H7 (cell line): ENCODE measurements at places on chromosomes 2 and 18.

GRCh38 chr2:231727621-231728020, 19.3 kb downstream of the PTMA start:
- no peak for DNase-seq

DNA sequence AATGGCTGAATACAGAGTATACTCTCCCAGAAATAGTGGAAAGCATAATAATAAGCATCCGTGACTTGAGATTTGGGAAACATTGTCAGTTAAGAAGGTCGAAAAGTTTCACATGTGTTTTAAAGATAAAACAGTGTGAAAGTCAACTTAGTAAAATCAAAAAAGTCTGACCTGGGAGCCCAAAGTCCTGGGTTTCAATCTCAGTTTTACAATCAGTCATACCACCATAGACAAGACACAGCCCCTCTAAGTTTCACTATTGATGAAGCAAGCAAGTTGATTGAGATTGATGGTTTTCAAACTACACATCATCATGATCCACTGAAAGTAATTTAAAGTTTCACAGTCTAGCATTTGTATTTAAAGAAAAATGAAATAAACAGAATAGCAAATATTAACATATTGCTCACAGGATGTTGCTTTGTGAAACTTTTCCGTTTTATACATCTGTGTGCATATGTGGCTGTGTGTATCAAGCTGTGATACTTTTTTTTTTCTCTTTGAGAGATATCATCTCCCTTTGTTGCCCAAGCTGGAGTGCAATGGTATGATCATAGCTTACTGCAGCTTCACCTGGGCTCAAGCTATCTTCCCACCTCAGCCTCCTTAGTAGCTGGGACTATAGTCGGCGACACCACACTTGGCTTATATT, 71.1 kb downstream of the PIK3C3 start:
- no peak for DNase-seq

GRCh38 chr2:144454466-144455287, 65.2 kb downstream of the ZEB2 start:
- no peak for DNase-seq

DNA sequence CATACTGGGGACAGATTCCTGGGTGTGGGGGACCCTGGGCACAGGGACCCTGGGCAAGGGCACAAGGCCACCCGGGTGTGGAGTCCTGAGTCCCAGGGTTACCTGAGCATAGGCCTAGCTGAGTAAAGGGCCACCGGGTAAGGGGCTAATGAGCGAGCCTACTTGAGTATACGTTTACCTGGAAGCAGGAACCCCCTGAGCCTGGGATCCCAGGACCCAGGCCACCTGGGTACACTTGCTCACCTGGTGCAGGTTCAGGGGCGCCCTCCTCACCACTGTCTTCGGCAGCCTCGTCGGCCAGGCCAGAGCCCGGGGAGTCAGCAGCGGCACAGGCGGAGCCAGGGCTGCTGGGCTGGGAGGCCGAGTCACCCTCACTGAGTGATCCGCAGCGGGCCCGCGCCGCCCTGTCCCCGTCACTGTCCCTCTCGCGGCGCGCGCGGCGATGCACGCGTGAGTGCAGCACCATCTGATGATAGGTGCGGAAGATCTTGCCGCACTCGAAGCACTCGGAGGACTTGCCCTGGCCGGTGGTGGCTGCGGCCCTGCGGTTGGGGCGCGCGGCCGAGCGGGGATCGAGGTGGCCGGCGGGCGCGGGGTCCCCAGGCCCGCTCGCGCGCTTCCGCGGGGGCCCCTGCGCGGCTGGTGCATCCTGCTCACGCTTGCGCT, 53.9 kb downstream of the ZNF516 start:
- no peak for DNase-seq

- DNase-seq, result no peak
Observed at GRCh38 chr2:94979406-94980375, 45.8 kb upstream of the MAL start.
